ENCODE measurements at places on chromosomes 4 and X.

DNA sequence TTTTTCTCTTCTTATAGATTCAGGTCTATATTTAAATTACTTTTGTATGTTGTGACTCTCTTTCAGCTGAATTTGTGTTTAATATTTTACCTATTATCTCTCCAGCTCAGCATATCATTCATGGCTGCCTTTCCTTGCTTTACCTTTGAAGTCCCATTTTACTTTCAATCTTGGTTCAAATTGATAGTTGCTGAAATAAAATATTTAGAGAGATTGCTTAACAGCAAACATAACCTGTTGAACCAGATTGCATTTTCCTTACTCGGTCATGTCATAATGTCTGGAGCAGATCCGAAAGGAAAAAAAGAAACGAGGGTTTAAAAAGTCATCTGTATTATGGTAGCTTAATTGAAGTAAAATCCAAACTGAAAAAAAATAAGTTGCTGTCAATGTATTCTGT, 94.1 kb downstream of the IL1RAPL2 start:
- no peak for DNase-seq

DNA sequence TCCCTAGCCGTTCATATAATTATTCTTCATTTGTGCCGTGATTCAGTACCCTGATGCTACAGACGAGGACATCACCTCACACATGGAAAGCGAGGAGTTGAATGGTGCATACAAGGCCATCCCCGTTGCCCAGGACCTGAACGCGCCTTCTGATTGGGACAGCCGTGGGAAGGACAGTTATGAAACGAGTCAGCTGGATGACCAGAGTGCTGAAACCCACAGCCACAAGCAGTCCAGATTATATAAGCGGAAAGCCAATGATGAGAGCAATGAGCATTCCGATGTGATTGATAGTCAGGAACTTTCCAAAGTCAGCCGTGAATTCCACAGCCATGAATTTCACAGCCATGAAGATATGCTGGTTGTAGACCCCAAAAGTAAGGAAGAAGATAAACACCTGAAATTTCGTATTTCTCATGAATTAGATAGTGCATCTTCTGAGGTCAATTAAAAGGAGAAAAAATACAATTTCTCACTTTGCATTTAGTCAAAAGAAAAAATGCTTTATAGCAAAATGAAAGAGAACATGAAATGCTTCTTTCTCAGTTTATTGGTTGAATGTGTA, 7.0 kb downstream of the SPP1 start:
- no peak for DNase-seq

GRCh38 chrX:12892716-12893115, 13.7 kb upstream of the TLR8 start:
- no peak for DNase-seq

DNA sequence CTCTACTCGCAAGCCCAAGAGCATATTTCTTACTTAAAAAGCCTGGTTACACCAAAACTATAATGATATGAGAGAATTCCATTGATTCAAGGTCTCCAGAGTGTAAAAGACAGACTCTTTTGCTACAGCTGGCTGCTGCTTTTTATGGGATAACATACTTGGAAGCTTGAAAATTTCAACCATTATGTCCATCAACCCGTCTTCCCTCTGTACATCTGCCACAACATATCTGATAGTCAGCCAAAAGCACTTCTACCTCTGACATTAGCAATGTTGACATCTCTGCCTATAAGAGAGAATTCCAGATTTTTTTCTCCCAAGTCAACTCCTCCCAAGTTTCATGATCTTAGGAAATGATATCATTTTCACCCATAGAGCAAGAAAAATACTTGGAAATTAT, 54.4 kb upstream of the IQCM start:
- DNase-seq, result no peak

DNA sequence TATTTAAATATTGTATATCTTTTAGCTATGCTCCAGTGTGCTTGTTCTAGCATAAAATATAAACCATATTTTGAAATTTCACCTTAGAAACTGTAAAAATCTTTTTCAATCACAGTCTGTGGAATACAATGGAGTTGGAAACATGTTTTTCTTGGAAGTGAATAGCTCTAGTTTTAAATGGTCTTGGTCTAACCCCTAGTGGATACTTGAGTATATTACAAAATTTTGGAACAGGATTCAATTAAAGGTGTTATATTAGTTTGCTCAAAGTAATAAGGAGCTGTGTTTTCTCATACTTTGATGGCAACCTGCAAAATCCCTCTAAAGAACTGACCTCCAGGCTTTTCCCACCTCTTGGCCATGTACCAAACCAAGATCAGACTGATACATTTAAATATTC, 48.2 kb downstream of the STK26 start:
- no peak for DNase-seq

GRCh38 chr4:185456131-185456530, 15.4 kb downstream of the CCDC110 start:
- no peak for DNase-seq

DNA sequence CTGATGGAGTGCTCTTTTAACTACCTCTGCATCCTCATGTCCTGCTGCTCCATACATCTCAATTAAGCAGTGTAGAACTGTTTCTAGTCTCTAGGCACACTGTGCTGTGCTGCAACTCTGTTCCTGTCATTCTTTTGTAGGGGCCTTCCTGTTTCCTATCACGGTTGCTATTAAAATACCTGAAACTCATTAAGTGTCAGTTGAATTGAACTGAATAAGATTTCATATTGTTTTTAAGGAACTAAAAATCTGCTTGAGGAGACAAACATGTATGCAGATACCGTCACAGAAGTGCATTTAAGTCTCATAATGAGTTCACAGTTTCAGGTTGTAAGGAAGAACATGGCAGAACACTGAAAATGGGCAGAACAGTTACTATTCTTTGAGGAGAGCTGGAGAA, 170.1 kb downstream of the LARP7 start:
- no peak for DNase-seq

GRCh38 chr4:176259330-176260090, 9.5 kb downstream of the ASB5 start:
- no peak for DNase-seq

DNA sequence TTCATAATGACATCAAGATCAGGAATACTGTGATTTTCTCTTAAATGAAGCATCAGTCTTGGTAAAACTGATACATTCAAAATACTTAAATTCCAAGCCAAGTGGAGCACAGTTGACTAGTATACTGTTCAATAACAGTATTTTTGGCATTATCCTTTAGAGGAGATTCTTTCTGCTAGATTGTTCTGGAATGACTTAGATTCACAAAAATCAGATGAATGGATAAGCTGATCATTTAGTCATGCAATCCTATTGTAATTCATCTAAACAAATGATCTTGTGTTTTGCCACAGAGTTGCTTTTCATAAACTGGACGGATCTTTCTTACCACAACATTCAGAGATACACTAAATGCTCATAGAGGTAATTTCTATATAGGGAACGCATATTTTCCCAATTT, 232.0 kb downstream of the CXXC4 start:
- DNase-seq, result no peak

- no peak for DNase-seq
These were observed 30.2 kb downstream of the PPP2R3B start for GRCh38 chrX:356385-357034.

DNA sequence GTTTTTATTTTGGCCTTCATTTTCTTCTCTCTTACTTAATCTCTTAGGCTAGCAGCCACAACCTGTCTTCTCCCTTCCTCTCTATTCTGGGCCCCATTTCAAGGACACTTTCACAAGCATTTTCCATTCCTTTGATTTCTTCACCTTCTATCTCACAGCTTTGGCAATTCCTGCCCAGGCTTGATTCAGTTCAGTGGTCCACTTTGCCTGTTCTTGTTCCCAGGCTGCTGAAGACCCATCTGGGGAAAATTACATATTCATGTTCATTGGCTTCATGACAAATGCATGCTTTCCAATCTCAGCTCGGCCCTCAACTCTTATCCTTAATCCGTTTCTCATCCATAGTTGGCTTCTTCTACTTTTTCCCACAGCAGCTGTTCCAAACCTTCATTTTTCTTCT, 38.7 kb upstream of the LPAR4 start:
- no peak for DNase-seq

GRCh38 chr4:154044742-154045485, 256.0 kb upstream of the SFRP2 start:
- no peak for DNase-seq

DNA sequence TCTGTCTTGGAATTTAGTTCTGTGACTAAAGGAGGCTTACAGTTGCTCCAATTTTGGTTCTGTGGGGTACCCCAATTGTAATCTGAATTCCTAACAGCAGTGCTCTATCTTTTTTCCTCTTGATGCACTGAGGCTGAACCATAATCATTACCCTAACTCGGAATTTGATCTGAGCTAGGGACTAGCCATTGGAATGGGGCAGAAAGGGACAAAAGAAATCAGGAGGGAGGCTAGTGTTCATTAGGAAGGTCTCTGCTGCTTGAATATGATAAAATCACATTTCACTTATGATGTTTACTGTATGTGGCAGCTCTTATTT, 2.7 kb downstream of the KLF3 start:
- no peak for DNase-seq

DNA sequence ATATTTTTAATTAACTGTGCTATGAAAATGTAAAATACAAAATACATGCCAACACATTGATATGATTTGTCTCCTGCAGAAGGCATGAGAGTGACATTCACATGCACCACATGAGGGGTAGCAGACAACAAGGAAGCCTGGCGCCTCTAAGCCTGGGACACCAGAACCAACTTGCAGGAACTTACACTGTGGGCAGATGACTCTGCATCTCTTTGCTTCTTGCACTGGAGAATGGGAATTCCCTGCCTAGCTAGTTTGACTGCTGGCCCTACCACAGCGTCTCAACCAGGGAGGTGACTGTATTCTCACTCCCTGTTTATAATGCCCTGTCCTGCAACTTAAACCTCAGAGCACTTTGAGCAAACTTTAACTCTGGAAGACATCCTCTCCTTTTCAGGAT, 40.5 kb downstream of the PAGE2 start:
- no peak for DNase-seq

GRCh38 chrX:24692305-24692704, 1.4 kb upstream of the POLA1 start:
- no peak for DNase-seq

DNA sequence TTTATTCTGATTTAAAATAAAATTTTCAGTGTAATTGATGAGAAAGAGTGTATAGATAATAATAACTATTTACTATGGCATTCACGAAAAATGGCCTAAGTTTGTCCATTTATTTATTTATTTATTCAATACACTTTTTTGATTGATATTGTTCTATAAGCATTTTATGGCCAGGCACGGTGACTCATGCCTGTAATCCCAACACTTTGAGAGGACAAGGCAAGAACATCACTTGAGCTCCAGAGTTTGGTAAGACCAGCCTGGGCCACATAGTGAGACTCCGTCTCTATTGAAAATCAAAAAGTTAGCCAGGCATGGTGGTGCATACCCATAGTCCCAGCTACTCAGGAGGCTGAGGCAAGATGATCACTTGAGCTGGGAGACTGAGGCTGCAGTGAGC, 25.7 kb downstream of the GASK1B start:
- no peak for DNase-seq

DNA sequence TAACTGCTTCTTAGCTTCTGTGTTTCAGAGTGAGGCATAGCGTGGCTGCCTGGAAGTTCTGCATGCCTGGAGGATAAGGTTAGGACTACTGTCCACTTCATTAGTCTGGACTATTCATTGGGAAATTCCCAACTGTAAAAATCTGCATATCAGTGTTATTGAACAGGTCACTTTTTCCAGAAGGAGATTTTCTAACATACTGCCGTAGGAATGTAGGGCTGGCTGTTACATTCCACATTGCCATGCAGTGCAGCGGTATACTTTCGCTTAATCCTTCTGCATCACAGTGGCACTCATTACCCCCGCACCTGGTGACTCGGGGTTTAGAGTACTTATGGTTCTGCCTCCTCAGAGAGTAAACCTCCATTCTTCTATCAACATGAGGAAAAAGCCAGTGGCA, 104.6 kb downstream of the NPFFR2 start:
- DNase-seq, result no peak

DNA sequence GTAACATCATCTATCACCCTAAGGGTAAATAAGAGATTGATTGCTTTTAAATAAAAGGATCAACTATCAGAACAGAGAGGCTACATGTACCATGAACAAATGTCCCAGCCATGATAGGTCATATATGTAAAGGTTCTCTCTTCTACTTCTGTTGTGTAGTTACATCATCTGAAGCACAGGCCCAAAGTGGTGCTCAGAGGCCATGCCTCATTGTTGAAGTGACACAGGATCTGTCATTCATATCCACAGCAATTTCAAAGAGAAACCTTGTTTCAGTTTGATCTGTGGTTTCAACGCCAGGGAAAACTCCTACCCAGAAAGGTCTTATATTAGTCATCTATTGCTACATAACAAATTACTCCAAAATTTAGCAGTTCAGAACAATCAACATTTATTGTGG, 269.2 kb upstream of the MAOA start:
- no peak for DNase-seq

GRCh38 chrX:76657499-76657898, 230.0 kb downstream of the MAGEE1 start:
- DNase-seq, result no peak

- no peak for DNase-seq
These were observed 1844.6 kb upstream of the TENM3 start for GRCh38 chr4:180398564-180398963.

- DNase-seq, result no peak
These were observed 79.6 kb downstream of the MGST2 start for GRCh38 chr4:139745111-139745639.

DNA sequence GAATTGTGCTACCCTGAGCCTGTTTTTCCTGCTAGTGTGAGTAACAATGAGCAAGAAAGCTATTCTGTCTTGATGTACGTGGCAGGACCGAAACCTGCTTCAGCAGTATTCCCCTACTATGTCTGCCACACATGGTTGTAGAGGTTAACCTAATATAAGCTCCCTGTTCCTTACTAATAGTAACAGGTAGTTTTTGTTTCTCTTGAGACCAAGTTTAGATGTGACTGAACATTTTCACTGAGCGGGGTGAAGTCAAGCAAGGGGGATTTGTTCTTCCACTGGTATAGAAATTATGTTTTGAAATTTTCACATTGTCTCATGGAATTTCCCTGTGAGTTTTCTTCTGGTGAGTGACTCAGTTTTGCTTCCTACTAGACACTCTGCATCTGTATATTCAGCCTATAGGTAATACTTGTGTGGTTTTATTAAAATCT, 37.3 kb downstream of the RRAGB start:
- no peak for DNase-seq

DNA sequence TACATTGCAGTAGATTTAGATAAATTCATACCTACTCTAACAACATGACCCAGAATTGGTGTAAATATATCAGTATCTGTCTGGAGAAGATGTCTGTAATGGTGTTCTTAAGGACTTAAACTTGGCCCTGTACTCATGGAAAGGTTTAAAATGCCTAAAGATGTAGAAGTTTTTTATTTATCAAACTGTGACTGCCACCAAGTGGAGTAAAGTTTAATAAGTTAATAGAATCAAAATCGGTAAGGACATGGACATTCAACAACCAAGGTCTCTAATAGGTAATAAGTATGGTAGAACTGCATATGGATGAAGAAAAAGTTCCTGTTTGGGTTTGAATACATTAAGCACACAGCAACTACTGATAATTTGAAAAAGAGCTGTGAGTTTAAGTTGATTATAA, 474.0 kb upstream of the NDST3 start:
- no peak for DNase-seq

Data from bone marrow (tissue), 2 donors.